Stimulated activated CD4-positive, alpha-beta T cell treated with anti-CD3 and anti-CD28 coated beads, Interleukin-4, amount 100 ng/mL, for 4 hours (primary cell): ENCODE measurements at places on chromosomes 7 and 10.

DNA sequence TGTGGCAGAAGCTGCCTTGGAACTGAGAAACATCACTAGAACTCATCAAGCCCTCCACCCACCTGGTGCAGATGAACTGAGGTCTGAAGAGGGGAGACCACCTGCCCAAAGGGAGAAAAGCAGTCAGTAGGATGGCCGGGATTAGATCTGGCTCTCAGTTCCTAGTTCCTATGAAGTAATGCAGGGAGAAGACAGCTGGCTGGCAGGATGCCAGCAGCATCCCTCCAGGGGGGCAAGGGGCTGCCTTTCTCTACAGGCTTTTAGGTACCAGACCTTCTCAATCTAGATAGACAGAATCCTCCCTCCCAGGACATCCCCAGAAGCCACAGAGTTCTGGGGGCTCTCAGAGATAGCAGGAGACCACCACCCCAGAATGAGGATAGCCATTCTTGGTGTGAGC, 7.8 kb downstream of the CRHR2 start:
- no peak for DNase-seq

DNA sequence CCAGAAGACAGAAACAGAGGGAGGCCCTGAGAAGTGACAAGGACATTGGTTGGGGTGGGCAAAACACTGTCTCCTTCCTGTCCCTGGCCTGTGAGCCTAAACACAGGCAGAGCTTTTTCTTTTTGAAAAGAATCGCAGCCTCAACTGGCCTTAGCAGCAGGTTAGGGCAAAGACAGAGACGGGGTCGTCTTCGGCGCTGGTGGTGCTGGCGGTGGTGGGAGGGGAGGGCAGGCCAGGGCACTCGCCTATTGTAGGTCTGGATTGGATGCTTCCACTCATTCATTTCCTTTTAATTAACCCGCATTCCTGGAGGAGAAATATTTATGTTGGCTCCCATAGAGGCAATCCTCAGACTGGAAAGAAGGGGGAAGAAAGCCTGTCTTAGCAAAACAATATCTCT, 22.6 kb downstream of the WNT8B start:
- DNase-seq = no peak

GRCh38 chr7:114432061-114432460, 17.4 kb downstream of the FOXP2 start:
- DNase-seq = no peak

GRCh38 chr7:106138776-106139175, 26.7 kb upstream of the SYPL1 start:
- DNase-seq = no peak

GRCh38 chr10:128437786-128438345, 311.6 kb upstream of the MKI67 start:
- no peak for DNase-seq

DNA sequence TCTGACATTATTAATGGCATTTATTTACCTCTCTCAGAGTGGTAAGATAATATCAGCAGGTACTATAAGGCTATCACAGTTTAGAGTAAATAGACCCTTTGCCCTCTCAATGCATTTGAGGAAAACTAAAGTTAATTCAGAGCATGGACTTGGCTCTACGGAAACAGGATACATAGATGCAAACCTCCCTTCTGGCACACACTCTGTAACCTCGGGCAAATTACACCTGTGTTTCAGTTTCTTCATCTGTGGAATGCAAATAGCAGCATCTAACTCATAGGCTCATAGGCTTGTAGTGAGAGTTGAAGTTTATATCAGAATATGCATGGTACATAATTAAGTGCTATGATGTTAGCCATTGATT, 5.6 kb downstream of the RAPGEF5 start:
- DNase-seq = no peak

- DNase-seq = no peak
Observed at GRCh38 chr10:112827951-112828350, 122.1 kb upstream of the TCF7L2 start.

- no peak for DNase-seq
Observed at GRCh38 chr10:96285331-96285752, 14.0 kb upstream of the BLNK start.

- no peak for DNase-seq
Observed at GRCh38 chr10:14667781-14668180, 106.9 kb downstream of the FAM107B start.

DNA sequence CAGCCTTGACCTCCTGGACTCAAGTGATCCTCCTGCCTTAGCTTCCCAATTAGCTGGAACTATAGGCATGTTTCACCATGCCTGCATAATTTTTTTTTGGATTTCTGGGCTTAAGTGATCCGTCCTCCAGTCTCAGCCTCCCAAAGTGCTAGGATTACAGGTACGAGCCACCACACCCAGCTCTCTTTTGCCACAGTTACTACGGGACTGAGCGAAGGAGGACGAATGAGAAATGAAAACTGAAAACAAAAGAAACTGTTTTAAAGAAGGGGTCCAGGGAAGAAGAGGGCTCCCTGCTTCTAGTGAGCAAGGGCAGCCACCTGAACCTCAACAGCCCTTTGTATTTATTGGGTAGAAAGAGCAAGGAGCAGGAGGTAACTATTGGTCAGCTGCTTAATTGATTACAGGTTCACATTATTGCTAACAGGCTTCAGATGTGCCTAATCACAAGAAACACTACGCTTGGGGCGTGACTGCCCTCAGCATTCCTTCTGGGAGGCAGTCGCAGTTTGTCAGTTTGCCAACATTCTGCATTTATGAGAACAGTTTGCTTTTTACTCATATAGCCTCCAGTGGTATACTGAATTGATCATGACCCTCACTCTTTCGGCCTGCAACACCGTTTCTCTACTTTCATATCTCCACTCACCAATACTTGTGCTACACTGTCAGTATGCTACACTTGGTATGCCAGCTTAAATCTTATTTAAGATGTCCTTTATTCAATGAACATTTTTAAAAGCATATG, 676.8 kb downstream of the DNAJB9 start:
- no peak for DNase-seq

GRCh38 chr7:1473864-1474512, 14.7 kb upstream of the MICALL2 start:
- peak; percentile 89 for DNase-seq

- DNase-seq = no peak
Observed at GRCh38 chr10:133475425-133475734, 21.6 kb downstream of the SCART1 start.

- DNase-seq = no peak
Observed at GRCh38 chr7:6202117-6202516, 70.3 kb downstream of the CYTH3 start.

- DNase-seq = no peak
Observed at GRCh38 chr7:86978808-86979506, 80.5 kb downstream of the ELAPOR2 start.

DNA sequence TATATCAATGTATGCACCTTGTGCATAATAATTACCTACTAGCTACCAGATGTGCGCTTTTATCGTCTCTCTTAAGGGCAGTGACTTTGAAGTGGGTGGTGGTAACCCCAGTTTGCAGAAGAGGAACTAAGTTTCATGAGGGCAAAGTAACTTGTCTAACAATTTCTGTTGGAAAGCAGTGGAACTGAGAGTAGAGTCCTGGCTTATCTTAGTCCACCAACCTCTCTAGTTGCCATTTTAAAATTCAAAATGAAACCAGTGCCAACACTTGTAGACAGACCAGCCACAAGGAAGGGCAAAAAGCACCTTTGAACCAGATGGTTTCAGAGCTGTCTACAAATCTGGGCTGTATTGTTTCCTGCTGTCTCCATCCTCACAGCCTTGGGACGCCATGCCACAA, 32.0 kb upstream of the RBM20 start:
- no peak for DNase-seq
